Endothelial cell of umbilical vein (primary cell): ENCODE measurements at places on chromosomes 11 and 22. TPM values are rescaled to one million over a fixed set of nuclear protein-coding genes. Genes with fewer than 3 reads are reported as not detected.

GRCh38 chr11:117822074-117823033 lies 2.2 kb downstream of the FXYD2 start:
- H3K27me3 ChIP-seq: no peaks in the 10 kb centered on the region
- no peak overlapping the region for H3K4me3 ChIP-seq
- H3K36me3 ChIP-seq: no peaks in the 10 kb centered on the region
- no peak overlapping the region for H3K27ac ChIP-seq
- no peak for DNase-seq

DNA sequence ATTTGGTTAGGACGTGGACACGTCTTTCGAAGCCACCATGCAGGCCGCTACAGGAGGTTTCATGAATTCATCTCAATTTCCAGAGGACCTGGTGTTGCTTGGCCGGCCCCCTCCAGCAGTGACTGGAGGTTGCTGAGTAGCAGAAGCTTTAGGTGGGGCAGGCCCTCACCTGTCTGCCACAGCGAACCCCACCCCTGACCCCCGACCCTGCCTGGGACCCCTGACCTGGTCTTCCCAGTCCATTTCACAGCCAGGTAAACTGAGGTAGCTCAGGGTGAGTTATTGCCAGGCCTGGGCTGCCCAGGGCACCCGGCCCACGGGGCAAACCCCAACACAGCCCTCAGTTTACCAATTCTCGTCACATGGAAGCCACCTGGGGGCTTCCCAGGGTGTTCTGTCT lies 39.1 kb upstream of the SMIM38 start:
- H3K27ac ChIP-seq: no peak overlapping the region
- no peaks in the 10 kb centered on the region for H3K27me3 ChIP-seq
- H3K36me3 ChIP-seq: no peaks in the 10 kb centered on the region
- H3K4me3 ChIP-seq: no peak overlapping the region
- DNase-seq: no peak

DNA sequence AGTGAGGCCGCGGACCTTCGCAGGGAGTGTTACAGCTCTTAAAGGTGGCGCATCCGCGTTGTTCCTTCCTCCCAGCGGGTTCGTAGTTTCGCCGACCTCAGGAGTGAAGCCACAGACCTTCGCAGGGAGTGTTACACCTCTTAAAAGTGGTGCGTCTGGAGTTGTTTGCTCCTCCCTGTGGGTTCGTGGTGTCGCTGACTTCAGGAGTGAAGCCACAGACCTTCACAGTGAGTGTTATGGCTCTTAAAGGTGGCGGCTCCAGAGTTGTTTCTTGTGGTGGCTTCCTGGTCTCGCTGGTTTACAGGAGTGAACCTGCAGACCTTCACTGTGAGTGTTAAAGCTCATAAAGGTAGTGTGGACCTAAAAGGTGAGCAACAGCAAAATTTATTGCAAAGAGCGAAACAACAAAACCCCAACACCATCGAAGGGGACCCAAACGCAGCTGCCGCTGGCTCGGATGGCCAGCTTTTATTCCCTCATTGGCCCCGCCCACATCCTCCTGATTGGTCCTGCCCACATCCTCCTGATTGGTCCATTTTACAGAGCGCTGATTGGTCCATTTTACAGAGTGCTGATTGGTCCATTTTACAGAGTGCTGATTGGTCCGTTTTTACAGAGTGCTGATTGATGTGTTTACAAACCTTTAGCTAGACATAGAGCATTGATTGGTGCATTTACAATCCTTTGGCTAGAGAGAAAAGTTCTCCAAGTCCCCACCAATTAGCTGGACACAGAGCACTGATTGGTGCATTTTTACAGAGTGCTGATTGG lies 1.2 kb upstream of the TMEM45B start:
- H3K27me3 ChIP-seq: peaks cover 4% of the 10 kb centered on the region
- no peaks in the 10 kb centered on the region for H3K36me3 ChIP-seq
- H3K27ac ChIP-seq: no peak overlapping the region
- no peaks in the 10 kb centered on the region for H3K4me1 ChIP-seq
- no peak for DNase-seq
- no peak overlapping the region for H3K4me3 ChIP-seq

GRCh38 chr22:40602231-40602630 lies 34.3 kb downstream of the MRTFA start:
- peaks cover 7% of the 10 kb centered on the region for H3K4me1 ChIP-seq
- H3K4me3 ChIP-seq: no peak overlapping the region
- no peaks in the 10 kb centered on the region for H3K27me3 ChIP-seq
- no peak for DNase-seq
- no peaks in the 10 kb centered on the region for H3K36me3 ChIP-seq

GRCh38 chr11:2860636-2861035 lies 24.9 kb downstream of the CDKN1C start:
- no peak overlapping the region for H3K4me3 ChIP-seq
- no peak for DNase-seq
- no peaks in the 10 kb centered on the region for H3K36me3 ChIP-seq
- peaks cover 26% of the 10 kb centered on the region for H3K27me3 ChIP-seq

DNA sequence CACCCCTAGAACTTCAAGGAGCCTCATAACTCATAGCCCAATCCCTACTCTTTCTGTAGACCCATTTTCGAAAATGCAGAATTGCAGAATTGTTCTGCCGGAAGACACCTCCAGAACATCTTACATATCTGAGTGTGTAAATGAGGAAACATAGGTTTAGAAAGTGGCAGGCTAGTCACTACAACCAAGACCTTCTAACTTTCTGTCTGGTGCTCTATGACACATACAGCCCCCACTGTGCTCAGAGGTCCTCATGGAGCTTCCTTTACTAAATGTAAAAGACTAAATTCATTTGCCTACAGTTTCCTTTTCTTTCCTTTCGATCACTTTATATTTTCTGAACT lies 132.1 kb upstream of the DDI1 start:
- DNase-seq: no peak
- H3K27me3 ChIP-seq: no peaks in the 10 kb centered on the region
- H3K4me1 ChIP-seq: peaks cover 38% of the 10 kb centered on the region
- no peak overlapping the region for H3K27ac ChIP-seq
- H3K36me3 ChIP-seq: no peaks in the 10 kb centered on the region
- no peak overlapping the region for H3K4me3 ChIP-seq

- no peak overlapping the region for H3K27ac ChIP-seq
- no peak overlapping the region for H3K4me3 ChIP-seq
- DNase-seq: no peak
- H3K4me1 ChIP-seq: no peaks in the 10 kb centered on the region
These were observed 340.5 kb downstream of the BUD13 start for GRCh38 chr11:116432301-116432700.

Gene CD3G
- not detected in 2 replicates for total RNA-seq
